ENCODE measurements at places on chromosomes 12 and 14.
A peak's percentile ranks its signal among the peaks of the same experiment; 100 is the strongest.

DNA sequence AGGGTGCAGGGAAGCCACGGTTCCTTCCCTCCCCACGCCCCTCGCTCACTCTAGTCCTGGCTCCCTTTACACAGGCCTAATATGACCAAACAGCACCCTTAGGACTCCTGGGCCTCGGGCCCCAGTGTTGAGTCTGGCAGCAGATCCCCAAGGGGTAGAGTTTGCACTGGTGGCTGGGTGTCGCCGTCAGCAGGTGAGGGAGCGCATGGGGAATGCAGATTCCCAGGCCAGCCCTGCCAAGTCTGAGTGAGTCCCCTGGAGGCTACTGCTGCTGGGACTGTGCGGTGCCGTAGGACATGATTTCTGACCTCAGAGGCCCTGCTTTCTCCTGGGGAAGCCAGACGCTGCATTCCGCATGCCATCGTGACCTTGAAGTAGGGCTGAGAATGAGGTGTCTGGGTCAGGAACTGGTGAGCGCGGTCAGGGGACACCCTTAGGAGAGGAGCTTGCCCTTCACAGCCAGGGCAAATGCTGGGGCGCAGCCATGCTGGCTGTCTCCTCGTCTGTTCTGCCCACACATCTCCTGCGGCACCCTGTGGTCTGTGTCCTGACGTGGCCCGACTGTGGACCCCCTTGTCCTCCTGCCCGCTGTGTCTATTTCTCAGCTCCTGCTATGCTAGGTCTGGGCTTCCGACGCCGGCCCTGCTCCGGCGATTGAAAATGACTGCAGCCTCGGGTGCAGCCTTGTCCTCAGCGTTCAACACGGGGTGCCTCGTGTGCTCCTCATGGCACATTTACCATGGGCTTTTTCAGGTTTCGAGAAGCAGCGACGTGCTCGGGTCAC lies 37.6 kb upstream of the PRMT8 start:
- DNase-seq, result no peak

- peak; percentile 90 for DNase-seq
These were observed 52.9 kb downstream of the ANO6 start for GRCh38 chr12:45268672-45269411.

DNA sequence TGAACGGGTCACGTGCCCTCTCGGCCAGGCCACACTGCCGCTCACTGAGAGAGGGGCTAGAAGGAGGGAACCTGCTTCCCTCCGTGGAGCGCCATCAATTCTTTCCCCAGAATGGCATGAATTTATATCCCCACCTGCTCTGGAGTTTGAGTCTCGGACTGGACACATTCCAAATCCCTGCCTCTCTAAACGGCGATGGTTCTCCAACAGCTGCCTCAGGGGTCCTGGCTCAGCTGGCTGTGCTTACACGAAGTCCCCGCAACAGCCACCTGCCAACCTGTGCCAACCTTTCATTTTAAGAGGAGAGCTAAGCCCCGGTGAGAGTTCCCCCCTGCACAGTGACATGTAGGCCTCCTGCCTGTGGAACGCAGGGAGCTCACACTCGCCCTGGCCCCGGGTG lies 73.2 kb downstream of the RIMBP2 start:
- DNase-seq, result no peak

DNA sequence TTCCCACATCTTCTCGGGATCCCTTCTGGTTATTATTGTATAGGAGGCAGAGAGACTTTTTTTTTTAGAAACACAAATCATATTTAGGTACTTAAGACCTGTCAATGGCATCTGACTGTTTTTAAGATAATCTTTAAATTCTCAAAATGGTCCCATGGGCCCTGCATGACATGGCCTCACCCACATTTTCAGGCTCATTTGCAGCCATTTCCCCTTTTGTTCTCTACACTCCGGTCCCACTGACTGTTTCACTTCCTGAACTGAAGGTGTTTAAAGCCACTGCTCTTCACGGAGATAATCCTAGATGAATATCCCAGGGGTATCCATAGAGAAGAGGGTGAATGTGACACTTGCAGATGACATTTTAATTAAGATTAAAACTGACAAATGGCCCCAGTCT lies 12.3 kb upstream of the C12orf71 start:
- DNase-seq, result no peak

- DNase-seq, result no peak
These were observed 58.2 kb downstream of the BEGAIN start for GRCh38 chr14:100528962-100529560.

DNA sequence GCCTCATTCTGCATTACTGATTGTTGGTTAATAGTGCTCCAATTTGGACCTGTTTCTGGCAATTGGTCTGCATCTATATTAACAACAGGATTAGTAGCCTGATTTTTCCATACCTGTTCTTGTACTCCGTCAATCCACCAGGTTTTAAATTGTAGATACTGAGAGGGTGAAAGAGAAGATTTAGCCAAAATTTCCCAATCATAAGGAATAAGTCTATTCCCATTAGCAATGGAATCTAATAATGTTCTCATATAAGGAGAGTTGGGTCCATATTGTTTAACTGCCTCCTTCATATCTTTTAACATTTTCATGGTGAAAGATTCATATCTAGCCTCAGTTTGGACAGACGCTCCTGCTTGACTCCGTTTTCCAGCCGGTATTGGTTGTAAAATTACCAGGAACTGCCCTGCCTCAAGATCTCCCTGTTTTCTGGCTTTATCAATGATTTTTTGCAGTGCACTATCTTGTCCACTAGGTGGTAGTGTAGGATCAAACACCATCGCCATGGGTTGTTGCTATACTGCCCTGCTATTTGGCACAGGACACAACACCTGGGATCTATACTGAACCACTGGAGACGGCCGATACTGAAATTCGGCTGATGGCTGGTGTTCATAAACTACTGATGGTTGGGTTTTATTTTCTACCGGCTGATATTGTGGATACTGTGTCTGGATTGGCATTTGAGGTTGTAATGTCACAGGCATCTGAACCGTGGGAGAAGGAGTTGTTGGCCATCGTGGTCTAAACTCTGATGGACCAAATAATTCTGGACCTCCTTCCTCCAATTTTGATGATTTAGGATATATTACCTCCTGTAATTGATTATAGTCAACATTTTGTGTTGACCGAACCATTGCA lies 25.2 kb downstream of the DHRS4L2 start:
- peak; percentile 64 for DNase-seq

DNA sequence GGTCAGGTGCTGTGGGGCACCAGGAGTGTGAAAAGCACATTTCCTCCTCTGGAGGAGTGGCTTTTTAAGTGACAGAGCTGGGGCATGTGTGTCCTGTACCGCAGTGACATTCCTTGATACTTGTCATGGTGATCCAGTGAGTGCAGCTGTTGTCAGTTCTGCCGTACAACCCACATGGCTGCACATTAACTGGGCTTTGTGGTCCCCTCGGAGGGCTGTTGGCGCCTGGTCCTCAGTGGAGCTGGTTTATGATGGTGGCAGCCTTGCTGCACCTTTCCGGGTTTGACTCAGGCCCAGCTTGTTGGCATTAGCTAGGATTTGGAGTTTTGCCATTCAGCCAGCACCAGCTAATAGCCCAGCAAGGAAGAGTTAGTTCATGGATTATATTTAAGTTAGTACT lies 77.0 kb downstream of the SLC25A47 start:
- no peak for DNase-seq

GRCh38 chr12:115169981-115170380 lies 486.0 kb upstream of the TBX3 start:
- no peak for DNase-seq

DNA sequence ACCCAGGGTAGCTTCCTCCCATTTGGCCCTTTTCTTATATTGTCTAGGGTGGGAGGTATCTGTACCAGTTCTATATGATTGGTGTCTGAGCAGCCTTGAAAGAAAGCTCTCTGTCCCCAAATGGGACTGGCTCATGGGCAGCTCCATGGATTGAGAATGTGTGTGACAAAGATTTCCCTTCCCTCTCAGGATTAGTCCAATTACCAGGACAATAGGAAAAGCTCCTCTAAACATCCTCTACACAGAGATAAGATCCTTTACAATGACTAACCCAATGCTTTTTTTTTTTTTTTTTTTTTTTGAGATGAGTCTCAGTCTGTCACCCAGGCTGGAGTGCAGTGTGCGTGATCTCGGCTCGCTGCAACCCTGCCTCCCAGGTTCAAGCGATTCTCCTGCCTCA lies 112.1 kb downstream of the SLC35F4 start:
- DNase-seq, result no peak

- no peak for DNase-seq
These were observed 3.4 kb upstream of the DHH start for GRCh38 chr12:49098035-49098451.

DNA sequence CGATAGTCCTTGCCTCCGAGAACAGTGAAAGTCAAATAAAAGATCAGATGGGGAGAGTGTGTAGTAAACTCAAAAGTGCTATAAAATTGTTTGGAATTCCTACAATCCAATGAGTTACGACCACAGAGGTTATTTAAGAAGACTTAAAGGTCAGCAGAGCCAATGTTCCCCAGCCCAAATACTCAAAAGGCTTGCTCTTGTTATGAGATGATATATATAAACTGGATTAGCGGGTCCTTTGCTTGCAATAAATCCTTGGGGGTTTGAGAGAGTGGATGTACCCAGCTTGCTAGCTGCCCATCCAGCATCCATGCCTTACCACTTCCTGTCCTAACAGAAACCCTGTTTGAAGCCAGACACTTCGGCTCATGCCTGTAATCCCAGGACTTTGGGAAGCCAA lies 29.0 kb upstream of the MED13L start:
- DNase-seq, result no peak

GRCh38 chr12:130249376-130249775 lies 87.1 kb downstream of the FZD10 start:
- DNase-seq, result no peak

DNA sequence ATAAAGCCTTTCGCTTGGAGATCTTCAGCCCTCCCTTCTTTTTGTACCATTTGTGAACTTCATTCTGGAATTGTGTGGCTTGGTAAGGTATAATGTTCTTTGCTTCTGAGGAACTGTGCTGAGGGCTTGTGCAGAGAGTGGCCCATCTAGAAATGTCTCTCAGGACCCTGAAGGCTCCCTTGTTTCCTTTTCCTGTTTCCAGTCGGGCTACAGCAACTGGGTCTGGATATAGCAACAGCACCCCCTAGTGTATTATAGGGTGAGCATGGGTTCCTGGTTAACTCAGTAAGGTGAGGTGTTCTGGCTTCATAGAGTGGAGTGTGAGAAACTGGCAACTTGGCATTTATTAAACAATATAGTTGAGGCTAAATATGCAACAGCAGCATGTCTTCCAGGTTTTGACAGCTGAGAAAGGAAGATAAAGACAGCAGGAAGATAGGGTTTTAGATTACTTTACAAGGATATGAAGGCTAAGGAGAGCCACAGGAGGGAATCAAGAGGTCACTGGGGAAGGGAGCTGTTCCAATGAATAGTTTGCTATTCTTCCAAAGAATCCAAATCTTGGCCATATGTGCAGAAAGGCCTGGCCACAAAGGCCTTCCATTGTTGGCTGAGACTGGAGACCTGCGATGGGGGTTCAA lies 49.1 kb upstream of the RNU6-8 start:
- peak; percentile 78 for DNase-seq

- DNase-seq, result no peak
These were observed 394.9 kb downstream of the RAD51B start for GRCh38 chr14:68214431-68214830.

GRCh38 chr12:24198936-24199671 lies 249.6 kb upstream of the SOX5 start:
- DNase-seq, result no peak

DNA sequence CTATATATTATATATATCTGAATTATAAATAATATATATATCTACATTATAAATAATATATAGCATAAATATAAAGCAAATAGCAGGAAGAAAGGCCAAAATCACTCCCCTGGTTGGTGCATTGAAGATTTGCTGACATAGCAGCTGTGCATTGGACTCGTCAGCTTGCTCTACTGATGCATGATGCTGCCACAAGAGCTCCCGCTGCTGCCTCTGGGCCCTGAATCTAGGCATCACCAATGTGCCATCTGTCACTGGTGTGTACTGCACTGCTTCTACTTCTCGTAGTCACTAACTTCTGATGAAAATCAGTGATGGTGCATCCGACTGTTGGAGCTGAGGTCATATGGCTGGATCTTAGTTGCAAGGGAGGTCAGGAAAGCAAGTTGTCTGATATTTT lies 205.0 kb downstream of the ADAMTS20 start:
- no peak for DNase-seq

- DNase-seq, result no peak
These were observed 108.0 kb downstream of the PPP2R5E start for GRCh38 chr14:63435204-63435603.

DNA sequence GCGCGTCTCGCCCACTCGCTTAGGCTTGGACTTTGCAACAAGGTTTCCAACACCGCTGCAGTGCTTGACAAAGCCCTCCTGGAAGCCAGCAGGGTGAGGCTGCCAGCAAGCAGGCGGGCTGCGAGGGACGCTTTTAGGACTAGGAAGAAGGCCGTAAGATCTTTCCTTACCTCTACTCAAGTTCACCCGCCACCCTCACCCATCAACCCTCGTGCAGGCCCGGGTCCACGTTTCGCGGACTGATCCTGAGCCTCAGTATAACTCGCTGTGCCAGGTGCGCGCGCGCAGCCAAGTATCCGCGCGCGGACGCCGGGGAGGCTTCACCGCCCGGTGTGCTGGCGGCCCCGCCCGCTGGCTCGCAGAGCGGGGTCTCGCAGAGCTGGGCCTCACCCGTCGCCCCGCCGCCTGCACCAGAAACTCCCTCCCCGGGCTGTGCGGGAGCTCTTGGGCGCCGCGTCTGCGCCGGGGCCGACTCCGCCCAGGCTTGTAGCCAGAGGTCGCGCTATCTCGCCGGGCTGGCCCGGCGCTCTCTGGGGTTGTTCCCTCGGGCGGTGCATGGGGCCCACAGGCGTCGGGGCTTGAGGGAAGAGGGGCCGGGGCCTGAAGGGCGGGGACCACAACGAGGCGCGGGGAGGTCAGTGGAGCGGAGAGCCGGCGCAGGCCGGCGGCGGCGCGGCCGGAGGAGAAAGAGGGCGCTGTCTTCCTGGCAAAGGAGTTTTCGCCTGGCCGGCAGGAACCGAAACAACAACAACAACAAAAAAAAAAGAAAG lies 7.6 kb upstream of the SIX1 start:
- no peak for DNase-seq

DNA sequence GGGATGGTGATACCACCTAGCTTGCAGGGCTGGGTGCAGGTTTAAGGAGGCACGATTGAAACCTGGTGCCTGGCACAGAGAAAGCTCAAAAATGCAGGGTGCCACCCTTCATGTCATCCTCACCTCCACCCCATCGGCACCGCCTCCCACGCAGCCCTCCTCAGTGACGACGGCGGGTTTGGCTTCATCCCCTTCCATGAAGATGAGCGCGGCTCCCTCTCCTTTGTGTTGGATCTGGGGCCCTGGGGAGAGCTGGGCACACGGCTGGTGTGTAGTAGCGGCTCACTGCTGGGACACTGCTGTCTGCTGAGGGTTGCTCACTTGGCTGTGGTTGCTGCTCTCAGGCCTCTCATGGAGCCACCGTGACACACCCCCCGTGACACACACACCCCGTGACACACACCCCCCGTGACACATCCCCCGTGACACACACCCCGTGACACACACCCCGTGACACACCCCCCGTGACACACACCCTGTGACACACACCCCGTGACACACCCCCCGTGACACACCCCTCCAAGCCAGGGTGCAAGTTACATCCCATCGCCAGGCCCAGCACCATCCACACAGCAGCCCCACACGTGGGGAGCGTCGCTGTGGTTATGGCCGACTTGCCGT lies 42.9 kb upstream of the FZD10 start:
- no peak for DNase-seq

All from brain microvascular endothelial cell (primary cell).